NCI-H460 (cell line): ENCODE measurements at places on chromosomes 1 and 21. TPM values are rescaled to one million over a fixed set of nuclear protein-coding genes. Genes with fewer than 3 reads are reported as not detected.

CD5L gene
- total RNA-seq, result not detected in 2 replicates

KLF17 gene
- total RNA-seq, result not detected in 2 replicates

WNT2B gene
- total RNA-seq, result 0.98 and 1.5 TPM in 2 replicates

PLCH2 gene
- not detected in 2 replicates for total RNA-seq

RIPPLY3 gene
- total RNA-seq, result 0.20 TPM in 2 replicates

TSEN15 gene
- 144 and 146 TPM in 2 replicates for total RNA-seq

DENND2D gene
- total RNA-seq, result 0.67 and 1.3 TPM in 2 replicates

TMEM269 gene
- 0.12 and 0.20 TPM in 2 replicates for total RNA-seq

USH2A gene
- total RNA-seq, result 0.02 TPM in 1 of 2 replicates, not detected in the other

TRAPPC10 gene
- 17.4 and 18.7 TPM in 2 replicates for total RNA-seq

CLDN8 gene
- total RNA-seq, result not detected in 2 replicates

DYNLT4 gene
- total RNA-seq, result 0.25 TPM in 1 of 2 replicates, not detected in the other

CXADR gene
- 22.6 and 25.8 TPM in 2 replicates for total RNA-seq

RABGAP1L gene
- 20.8 and 20.9 TPM in 2 replicates for total RNA-seq

RGS18 gene
- not detected in 2 replicates for total RNA-seq

USP21 gene
- 17.7 and 18.8 TPM in 2 replicates for total RNA-seq

BRINP2 gene
- total RNA-seq, result 0.92 and 1.2 TPM in 2 replicates

NR0B2 gene
- total RNA-seq, result not detected in 2 replicates

LCK gene
- not detected in 2 replicates for total RNA-seq

IGFN1 gene
- 2.2 and 3.3 TPM in 2 replicates for total RNA-seq

CDK18 gene
- 0.06 and 0.27 TPM in 2 replicates for total RNA-seq

GIPC2 gene
- not detected in 2 replicates for total RNA-seq

PIGC gene
- 27.9 and 30.9 TPM in 2 replicates for total RNA-seq

EPS8L3 gene
- total RNA-seq, result 0.15 TPM in 1 of 2 replicates, not detected in the other

DMBX1 gene
- 0.09 TPM in 1 of 2 replicates, not detected in the other for total RNA-seq

CDA gene
- total RNA-seq, result 0.35 TPM in 1 of 2 replicates, not detected in the other

PCBP3 gene
- 24.1 and 24.2 TPM in 2 replicates for total RNA-seq

SPRR2E gene
- total RNA-seq, result not detected in 2 replicates

AMY2A gene
- not detected in 2 replicates for total RNA-seq

PDZK1 gene
- total RNA-seq, result 0.62 TPM in 1 of 2 replicates, not detected in the other

CAMK1G gene
- total RNA-seq, result not detected in 2 replicates

SNX7 gene
- 19.0 and 19.2 TPM in 2 replicates for total RNA-seq

ZFP69B gene
- 8.9 and 12.2 TPM in 2 replicates for total RNA-seq

ACKR1 gene
- total RNA-seq, result not detected in 2 replicates

S100A7 gene
- not detected in 2 replicates for total RNA-seq

CYP4A11 gene
- total RNA-seq, result not detected in 2 replicates

IL12RB2 gene
- not detected in 2 replicates for total RNA-seq

LDLRAD1 gene
- 0.52 TPM in 1 of 2 replicates, not detected in the other for total RNA-seq

NR1I3 gene
- not detected in 2 replicates for total RNA-seq

APP gene
- total RNA-seq, result 247 and 320 TPM in 2 replicates

KDF1 gene
- total RNA-seq, result not detected in 2 replicates

ZNF695 gene
- total RNA-seq, result 12.0 and 13.1 TPM in 2 replicates
